Activated naive CD8-positive, alpha-beta T cell treated with anti-CD3 and anti-CD28 coated beads for 36 hours (primary cell): ENCODE measurements at places on chromosomes 4 and X. TPM values are rescaled to one million over a fixed set of nuclear protein-coding genes. Genes with fewer than 3 reads are reported as not detected.

Gene SCARB2
- total RNA-seq: 4.3 TPM

Gene LPAR4
- total RNA-seq: not detected

Gene PALLD
- total RNA-seq: 0.41 TPM

Gene HOPX
- 18.1 TPM for total RNA-seq

Gene AREG
- total RNA-seq: 0.28 TPM

Gene IL1RAPL1
- total RNA-seq: not detected

- peak; percentile 4 for DNase-seq
Measured at GRCh38 chrX:149284616-149285015, 220.5 kb downstream of the IDS start.

DNA sequence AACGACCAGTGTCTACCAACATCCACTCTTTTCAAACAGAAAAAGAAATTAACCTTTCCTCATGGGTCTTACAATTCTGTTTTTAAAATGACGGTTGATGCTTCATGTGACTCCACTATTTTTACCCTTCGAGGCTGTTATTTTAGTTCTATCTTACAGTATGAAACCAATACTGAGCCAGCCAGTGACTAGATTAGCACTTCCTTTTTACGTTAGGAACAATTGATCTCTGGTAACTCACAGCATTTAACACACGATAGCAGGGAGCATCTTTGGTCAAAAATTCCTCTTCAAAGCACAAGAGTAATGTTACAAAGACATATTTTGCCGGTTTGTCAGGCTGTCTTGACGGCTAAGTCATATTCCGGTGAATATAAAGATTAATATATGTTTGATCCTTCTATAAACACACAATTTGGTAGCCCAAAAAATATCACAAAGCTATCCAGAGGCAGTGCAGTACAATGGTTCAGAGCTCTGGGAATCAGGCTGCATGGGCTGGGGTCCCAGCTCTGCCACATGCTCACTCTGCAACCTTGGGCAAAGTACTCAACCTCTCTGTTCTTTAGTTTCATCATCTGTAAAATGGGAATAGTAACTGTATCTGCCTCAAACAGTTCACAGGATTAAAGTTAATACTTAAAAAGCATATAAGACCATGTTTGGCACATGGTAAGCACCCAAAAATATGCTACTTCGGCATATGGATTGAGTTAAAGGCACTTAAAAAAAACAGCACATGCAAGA lies 62.9 kb upstream of the TXK start:
- no peak for DNase-seq

- no peak for DNase-seq
Measured at GRCh38 chr4:35933901-35934300, 310.4 kb downstream of the ARAP2 start.

GRCh38 chr4:155405059-155405458 lies 28.3 kb upstream of the MAP9 start:
- no peak for DNase-seq

- no peak for DNase-seq
Measured at GRCh38 chr4:101753721-101754120, 36.8 kb upstream of the BANK1 start.
